ENCODE measurements at places on chromosomes 3 and 15. TPM values are rescaled to one million over a fixed set of nuclear protein-coding genes. Genes with fewer than 3 reads are reported as not detected.

Gene CFAP92
- not detected for total RNA-seq

Gene FGF7
- 9.2 TPM for total RNA-seq

Gene GOLGA8N
- total RNA-seq = 0.84 TPM

Gene SH2D7
- not detected for total RNA-seq

Gene ANKUB1
- total RNA-seq = not detected

Gene TWF2
- 195 TPM for total RNA-seq

Gene WDR72
- total RNA-seq = under 0.01 TPM

Gene GJD2
- total RNA-seq = not detected

Gene CNTN6
- total RNA-seq = not detected

Gene BRPF1
- 11.4 TPM for total RNA-seq

Gene PIERCE2
- 2.4 TPM for total RNA-seq

Gene ACVR2B
- total RNA-seq = 1.5 TPM

Gene TRPM7
- total RNA-seq = 12.8 TPM

Gene RCCD1
- total RNA-seq = 25.2 TPM

Gene NSMCE3
- total RNA-seq = 10.1 TPM

Gene PROS1
- total RNA-seq = 8.6 TPM

Gene ASB14
- total RNA-seq = not detected

Gene THAP10
- total RNA-seq = 7.1 TPM

Gene PCBP4
- 61.7 TPM for total RNA-seq

Gene TXNRD3
- total RNA-seq = 6.1 TPM

Gene SYNM
- total RNA-seq = 1.6 TPM

Gene STRA6
- 0.17 TPM for total RNA-seq

Gene CELSR3
- 2.7 TPM for total RNA-seq

Gene PDZRN3
- total RNA-seq = 3.7 TPM

Gene ZNF639
- 35.1 TPM for total RNA-seq

Gene SETD2
- total RNA-seq = 13.8 TPM

Gene AADACL2
- total RNA-seq = not detected

Gene GP9
- not detected for total RNA-seq

Gene SAMD7
- total RNA-seq = not detected

Gene CLDN18
- not detected for total RNA-seq

Gene MCF2L2
- 3.2 TPM for total RNA-seq

Gene CEMIP
- 2.7 TPM for total RNA-seq

Gene DCLK3
- total RNA-seq = not detected

Gene GOLGA8R
- total RNA-seq = 0.30 TPM
